Caudate nucleus (tissue), 63 donors: ENCODE measurements at places on chromosomes 1 and 21.

DNA sequence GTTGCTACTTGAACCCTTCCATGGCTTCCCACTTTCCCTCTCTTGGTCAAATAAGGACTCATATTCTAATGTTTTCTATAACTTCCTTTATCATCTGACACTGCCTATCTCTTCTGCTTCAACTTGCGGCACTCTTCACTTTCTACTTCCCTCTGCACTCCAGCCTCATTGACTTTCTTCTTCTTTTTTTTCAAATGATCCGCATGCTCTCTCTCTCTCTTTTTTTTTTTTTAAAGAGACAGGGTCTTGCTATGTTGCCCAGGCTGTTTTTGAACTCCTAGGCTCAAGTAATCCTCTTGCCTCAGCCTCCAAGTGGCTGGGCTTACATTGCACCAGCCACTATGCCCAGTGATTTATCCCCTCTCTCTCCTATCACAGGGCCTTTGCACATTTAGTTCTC, 7.3 kb upstream of the IL10 start:
- no peak for DNase-seq

- no peak for DNase-seq
Measured at GRCh38 chr1:119882132-119883049, 13.9 kb downstream of the ADAM30 start.

DNA sequence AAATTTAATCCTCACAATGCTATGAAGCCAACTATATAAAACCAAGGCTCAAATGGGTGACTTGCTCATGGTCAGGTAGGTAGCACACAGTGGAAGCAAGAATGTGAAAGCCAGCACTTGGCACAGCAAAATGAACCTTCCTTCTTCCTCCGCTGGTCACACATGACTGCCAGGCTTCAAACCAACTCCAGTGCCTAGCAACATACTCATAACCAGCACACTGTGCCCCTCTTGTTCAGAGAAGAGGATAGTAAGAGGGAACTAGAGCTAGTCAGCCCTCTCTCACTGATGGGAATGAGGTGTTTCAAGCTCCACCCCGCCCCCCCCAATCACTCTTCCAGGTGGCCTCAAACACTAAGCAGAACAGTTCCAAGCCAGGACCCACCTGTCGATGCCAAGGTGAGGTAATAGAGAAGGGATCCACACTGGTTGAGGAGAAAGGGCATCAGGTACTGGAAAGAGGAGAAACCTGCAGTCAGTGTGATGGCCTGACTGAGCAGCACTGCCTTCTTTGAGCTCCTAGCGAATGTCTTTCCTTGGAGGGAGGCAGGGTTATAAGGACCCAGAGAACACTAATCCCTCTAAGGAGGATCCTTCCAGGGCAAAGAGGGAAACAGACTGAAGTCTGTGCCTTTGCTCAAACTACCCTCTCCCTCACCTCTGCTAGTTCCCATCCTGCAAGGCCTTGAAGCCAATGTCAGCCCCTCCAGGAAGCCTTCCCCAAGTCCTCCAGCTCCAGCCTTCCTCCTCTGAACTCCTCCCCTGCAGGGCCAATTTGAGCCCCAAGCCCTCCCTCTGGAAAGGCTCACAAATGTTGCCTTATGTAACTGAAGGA, 1.2 kb downstream of the TMEM234 start:
- DNase-seq, result no peak

DNA sequence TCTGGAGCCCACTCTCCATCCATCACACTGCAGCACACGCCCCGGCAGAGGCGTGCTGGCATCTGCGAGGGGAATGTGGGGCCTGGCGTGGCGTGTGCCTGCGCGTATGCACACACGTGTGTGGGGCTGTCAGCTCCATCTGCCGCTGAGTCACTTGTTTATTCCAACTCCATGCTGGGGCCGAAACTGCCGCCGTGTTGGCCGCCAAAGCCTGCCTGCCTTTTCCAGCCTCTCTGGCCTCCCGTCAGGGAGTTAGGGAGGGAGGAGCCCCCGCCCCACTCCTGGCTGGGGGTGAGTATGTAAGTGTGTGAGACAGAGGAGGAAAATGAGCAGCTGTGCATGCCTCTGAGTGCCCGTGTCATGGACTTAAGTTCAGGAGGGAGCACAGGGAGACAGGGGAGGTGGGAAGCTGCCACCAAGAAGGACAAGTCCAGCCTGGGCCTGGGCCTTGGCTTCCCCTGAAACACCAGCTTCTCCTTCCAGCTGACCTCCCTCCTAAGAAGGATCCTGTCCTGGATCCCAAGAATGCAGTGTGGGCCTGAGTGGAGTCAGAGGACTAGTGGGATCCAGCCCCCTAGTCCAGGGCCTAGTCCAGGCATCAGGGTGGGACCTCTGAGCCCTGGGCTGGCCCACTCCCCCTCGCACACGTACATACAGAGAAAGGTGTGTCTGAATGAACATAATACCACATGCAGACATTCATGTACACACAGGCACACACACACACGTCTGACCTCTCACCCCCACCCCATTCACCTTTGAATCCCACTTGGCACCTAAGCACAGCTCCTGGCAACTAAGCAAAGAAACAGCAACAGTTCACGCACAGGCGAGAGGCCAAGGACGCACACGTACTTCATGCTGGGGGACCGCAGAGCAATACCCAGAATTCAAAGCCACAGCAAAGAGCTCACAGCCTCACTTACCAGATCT, 24.7 kb downstream of the MEF2D start:
- DNase-seq, result peak; percentile 42

GRCh38 chr1:53616927-53617326, 122.0 kb downstream of the GLIS1 start:
- DNase-seq, result no peak

DNA sequence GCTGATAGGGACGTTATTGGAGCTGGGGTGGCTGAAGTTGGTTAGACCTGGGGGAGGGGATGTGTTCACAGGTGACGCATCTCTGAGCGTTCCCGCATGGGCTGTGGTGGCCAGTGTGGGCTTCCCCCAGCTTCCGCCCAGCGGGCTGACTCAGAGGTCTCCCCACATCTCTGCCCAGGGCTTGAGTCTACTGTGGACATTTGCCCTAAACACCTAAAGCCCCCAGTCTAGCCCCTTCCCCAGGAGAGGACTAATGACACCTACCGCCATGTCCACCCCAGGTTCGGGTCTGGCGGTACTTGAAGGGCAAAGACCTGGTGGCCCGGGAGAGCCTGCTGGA, 2.0 kb downstream of the AGRN start:
- DNase-seq, result no peak

- DNase-seq, result no peak
Measured at GRCh38 chr1:10557714-10558113, 83.0 kb downstream of the PEX14 start.

DNA sequence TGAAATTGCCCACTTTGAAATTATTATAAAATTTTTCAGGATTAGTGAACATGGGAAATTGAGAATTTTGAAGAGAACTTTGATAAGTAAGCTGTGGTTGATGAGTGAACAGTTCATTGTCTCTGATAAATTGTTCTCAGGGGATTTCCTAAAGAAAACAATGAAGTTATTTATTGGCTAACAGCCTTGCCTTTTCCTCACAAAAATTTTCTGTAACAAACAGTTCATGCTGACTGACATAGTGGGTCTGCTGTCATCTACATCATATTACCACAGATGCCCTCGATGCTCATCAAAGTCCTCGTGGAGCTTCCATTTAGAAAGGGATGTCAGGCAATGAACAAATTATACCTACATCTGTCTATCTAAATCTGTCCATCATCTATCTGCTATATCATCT, 113.4 kb downstream of the PTBP2 start:
- no peak for DNase-seq

GRCh38 chr1:8816264-8816663, 1.2 kb downstream of the RERE start:
- no peak for DNase-seq

GRCh38 chr1:61612602-61613001, 112.3 kb downstream of the TM2D1 start:
- no peak for DNase-seq

- DNase-seq, result peak; percentile 28
Measured at GRCh38 chr1:44884746-44885145, 41.7 kb upstream of the PTCH2 start.

DNA sequence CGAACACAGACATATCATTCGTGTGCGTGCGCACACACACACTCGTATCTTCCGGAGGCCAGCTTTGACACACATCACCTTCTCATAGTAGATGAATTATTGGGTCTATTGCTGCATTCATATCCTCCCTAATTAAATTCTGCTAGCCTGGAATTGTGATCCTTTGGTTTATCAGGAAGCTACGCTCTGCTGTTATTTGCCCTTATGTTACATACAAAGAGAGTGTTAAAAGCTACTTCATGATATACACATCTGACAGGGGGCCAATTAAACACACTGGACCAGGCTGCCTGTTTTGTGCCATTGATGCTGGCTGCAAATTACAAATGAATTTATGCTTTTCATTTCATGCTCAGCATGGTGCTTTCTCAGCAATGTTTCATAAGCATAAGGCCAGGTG, 252.0 kb downstream of the RHOU start:
- no peak for DNase-seq

- peak; percentile 78 for DNase-seq
Measured at GRCh38 chr1:168386949-168387586, 106.4 kb downstream of the TBX19 start.

GRCh38 chr1:107883562-107883961, 81.4 kb downstream of the VAV3 start:
- DNase-seq, result no peak

GRCh38 chr1:172697534-172698002, 38.7 kb downstream of the FASLG start:
- no peak for DNase-seq

DNA sequence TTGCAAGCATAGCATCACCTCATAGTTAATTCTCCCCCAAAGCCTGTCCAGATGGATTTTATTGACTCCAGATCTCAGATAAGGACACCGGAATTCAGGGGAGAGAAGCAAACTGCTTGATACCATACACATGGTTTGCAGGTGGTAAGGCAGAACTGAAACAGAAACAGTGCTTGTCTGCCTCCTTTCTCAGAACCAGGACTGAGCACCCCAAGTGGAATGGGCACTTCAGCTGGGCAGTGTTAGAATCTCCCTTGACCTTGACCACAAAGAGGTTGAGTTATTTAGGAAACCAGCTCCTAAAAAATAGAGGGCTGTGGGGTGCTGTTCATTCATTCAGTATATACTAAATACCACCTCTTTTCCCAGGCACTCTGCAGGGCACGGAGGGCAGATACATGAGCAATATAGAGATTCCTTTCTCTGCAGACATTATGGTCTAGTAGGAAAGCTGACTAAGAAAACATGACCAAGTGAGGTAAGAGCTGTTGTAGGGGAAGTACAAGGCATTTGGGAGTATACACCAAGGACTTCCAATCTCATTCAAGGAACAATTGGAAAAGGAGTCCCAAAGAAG, 185.2 kb downstream of the C1orf94 start:
- no peak for DNase-seq

DNA sequence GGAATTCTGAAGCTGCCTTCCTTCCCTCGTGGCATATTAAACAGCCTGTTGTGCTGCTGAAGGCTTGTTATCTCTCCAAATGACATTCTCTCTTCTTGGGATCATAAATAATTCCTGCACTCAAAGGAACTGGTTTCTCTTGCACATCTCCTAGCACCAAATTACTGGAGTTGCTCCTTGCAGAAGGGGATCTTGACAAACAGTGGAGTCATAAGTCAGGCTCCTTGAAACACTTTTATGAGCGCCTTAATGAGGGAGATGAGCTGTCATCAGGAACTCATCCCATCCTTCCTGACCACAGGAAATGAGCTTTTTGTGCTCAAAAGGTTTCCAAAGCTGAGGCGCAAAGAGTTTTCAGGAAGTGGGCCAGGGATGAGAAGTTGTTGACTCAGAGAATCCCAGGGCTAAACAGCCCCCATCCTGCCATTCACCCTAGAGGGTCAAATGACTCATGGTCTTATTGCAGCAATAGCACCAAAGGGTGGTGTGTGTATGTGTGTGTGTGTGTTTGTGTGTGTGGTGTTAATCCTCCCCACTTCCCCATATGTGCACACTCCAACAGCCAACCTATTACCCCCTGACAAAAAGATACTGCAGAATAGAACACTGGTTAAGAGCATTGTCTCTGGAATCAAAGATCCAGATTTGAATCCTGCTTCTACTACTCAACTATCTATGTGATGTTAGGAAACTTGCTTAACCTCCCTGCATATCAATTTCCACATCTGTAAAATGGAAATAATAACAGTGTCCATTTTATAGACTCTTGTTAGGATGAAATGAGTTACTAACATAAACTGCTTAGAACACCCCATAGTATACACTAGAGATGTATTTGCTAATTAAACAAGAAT, 2.8 kb upstream of the PHC2 start:
- DNase-seq, result no peak

DNA sequence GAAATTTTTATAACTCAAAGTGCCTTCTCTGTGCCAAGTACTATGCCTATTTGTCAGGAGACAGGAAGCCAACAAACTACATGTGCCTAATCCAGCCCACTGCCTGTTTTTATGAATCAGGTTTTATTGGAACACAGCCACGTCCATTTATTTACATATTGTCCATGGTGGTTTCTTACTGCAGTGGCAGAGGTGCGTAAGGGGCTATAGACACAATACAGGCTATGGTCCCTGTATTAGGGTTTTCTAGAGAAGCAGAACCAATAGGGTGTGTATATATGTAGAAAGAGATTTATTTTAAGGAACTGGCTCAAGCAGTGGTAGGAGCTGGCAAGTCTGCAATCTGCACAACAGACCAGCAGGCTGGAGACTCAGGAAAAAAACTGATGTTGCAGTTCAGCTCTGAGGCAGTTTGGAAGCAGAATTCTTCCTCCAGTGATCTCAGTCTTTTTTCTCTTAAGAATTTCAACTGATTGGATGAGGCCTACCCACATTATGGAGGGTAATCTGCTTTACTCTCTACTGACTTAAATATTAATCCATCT, 15.4 kb downstream of the PPIE start:
- DNase-seq, result no peak

- DNase-seq, result no peak
Measured at GRCh38 chr21:44753357-44753756, 42.0 kb upstream of the TSPEAR start.

DNA sequence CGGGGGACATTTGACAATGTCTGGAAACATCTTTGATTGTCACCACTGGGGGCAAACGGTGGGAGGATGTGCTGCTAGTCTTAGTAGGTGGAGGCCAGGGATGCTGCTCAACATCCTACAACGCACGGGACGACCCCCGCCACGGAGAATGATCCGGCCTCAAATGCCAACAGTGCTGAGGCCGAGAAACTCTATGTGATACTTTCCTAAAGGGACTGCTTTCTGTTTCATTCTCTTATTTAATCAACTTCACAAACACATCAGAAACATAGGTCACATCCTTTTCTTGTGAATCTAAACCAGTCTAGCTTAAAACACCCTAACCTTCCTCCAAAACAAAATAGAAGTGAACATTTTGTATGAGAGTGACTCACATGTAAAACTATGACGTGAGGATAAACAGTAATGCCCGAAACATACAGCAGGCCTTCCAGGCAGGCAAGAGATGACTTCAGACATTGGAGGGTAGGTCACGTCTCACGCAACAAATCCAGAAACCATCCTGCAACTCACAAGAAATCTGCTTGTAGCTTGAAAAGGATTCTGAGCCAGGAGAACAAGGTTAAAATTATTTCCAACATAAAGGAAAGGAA, 37.2 kb upstream of the ETS2 start:
- DNase-seq, result no peak
